ENCODE measurements at places on chromosomes 3 and 15.

DNA sequence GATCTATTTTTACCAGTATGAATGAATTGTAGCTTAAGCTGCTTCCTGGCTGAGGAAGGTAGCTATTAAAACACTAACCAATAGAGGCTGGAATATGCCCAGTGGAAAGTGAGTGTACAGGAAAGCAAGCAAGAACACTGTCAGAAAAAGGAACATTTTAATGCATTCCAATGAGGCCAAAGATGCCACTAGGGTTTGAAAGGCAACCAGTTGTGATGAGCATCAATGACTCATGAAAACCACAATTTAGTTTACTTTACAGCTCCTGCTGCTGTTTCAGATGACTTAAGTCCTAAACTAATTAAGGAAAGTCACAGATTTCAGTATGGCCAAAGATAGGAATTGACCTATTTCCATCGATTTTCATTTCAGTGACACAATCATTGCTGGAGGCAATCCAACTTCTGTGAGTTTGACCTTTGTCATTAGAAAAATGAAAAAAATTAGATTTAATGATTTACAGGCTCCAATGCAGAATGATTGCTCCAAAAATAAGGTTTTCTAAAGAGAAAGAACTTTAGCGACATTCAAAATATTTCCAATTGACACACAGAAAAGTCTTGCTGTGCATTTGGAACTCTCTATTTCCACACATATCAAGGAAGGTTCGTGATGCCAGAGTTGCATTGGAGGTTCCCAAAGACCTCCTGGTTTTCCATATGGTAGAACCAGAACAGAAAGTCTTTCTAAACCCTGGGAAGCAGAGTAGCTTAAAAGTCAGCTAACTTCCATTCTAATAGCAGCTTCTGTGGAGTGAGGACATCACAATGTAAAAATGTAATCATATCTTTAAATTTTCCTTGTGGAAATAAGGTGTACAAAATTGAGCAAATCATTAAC is 103.0 kb downstream of the SUCNR1 start:
- peak; percentile 28 for DNase-seq

DNA sequence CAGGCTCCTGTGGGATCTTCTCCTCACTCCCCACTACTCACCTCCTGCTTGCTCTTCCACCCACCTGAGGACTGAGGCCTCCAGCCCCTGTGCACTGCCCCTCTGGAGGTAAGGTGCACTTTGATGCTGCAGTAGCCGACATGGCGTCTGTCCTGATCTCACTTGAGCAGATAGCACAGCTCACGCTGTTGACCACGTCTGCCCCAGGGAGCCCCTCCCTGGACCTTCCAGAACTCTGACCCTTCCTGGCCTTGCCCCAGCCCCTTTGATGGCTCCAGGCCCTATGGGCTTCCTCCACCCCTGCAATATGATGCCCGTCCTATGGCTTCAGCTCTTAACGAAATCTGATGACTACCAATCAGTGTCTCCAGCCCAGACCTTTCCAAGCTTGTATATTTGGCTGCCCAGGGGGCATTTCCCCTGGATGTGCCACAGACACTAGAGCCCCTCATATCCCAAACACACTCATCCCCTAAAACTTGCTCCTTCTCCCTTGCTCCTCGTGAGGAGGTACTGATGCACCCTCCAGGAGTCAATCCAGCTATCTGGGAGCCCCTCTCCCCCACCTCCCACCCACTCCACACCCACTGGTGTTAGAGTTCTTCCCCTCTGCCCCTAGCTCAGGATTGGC is 27.1 kb downstream of the KY start:
- DNase-seq = no peak

GRCh38 chr15:67396114-67396513 is 124.8 kb upstream of the C15orf61 start:
- DNase-seq = no peak

- DNase-seq = no peak
Observed at GRCh38 chr3:195566797-195567196, 16.9 kb downstream of the APOD start.

DNA sequence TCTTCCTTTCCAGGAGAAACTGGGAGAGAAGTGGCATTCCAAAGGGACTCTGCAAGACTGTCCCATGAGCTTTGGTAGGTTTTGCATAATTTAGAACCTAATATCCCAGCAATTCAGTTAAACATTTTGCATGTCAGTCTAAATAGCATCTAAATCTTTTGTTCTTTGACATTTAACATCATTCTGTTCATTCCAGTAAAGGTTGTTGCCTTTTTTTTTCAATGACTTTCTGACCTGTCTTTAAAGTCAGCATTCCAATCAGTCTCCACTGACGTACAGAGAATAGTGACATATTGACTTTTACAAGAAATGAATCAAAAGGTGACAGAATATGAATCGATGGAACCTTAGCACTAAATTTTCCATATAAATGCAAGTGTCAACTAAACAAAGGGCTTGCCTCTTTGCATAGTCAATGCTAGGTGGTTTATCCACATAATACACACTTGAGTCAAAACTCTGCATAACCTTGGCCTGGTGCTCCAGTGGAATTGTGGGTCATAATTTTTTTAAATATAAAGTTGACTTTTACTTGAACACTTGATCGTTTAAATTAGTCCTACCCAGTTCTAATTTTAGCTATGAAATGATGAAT is 370.1 kb downstream of the CNTN6 start:
- DNase-seq = no peak

- no peak for DNase-seq
Observed at GRCh38 chr3:53137835-53138446, 7.7 kb upstream of the RFT1 start.

GRCh38 chr3:97793420-97794019 is 28.3 kb upstream of the CRYBG3 start:
- no peak for DNase-seq

- DNase-seq = no peak
Observed at GRCh38 chr15:49082960-49083359, 36.7 kb upstream of the SECISBP2L start.

DNA sequence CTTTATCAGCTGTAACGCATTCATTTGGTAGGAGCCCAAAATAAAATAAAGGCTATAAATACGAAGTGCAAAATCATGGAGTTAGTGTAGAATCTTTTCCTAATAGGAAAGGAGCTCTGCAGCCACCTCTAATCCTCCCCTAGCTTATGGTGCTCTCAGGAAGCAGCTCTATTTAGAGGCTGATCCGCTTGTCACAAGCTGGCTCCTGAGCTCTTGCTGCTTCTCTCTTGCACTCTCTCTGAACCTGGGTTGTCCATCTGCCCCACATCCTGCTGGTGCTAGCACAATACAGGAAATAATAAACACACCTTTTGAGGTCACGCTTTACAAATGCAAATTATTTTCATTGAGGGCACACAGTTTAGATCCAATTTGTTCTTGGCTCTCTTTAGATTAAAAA is 37.3 kb upstream of the BFSP2 start:
- DNase-seq = no peak

DNA sequence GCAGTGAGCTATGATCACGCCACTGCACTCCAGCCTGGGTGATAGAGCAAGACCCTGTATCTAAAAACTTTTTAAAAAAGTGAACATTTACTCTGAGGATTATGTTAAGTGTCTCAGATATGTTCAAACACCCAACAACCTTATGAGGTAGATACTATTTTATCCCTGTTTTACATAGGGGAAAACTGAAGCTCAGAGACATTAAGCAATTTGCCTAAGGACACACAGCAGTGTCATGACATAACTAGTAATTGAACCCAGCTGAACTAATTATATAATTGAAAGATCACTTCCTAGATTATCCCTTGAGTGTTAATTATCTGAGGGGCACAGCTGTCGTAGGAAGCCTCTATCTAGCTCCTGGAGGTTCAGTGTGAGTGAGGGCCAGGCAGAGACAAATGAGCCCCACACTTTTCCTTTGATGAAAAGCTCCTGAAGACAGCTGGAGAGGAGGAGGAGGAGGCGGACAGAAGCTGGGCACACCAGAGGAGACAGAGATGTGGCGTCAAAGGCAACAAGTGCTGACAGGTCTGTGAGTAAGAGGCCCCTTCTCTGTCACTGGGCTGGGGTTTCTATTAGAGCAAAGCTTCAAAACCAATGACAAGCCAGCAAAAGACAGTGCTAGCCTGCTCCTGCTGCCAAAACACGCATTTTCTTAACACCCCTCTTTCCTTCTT is 20.5 kb downstream of the TRH start:
- DNase-seq = no peak

All from GOT3 (cell line).